ENCODE measurements at places on chromosomes 12 and 14.

GRCh38 chr12:45668641-45669040, 60.9 kb upstream of the ARID2 start:
- no peak for DNase-seq

DNA sequence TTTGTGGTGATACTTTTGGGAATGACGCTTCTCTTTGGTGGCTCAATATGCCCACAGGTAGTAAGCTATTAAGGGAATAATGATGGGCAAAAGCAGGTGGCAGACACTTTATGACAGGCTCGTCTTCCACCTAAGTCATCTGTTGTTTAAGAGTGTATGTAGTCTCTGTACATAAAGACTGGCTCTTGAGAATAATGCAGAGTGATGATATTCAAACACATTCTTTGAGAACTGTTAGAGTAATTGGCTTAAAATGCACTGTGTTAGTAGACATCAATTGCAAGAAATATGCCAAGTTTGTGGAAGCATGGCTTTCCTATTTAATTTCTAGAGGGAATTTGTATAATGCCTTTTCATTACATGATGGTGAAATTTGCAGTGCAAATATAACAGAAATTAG, 694.8 kb upstream of the MIS18BP1 start:
- no peak for DNase-seq

DNA sequence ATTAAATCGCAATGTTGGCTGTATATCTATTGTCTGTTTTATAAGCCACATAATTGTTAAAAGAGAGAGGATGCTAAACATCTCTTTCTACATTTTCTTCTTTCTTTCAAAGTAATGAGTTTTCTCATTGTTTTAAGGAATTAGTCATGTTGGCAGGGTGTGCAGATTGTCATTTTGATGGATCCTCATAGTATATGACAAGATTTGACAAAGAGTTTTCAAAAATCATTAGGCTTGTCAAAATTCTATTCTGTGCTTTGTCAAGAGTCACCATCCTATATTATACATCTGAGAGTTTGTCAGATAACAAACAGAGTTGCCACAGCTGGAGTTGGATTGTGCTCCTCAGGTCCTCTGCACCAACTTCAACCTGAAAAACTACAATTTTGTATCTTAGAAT, 35.4 kb upstream of the APPL2 start:
- no peak for DNase-seq

GRCh38 chr12:110941391-110941790, 21.0 kb upstream of the MYL2 start:
- DNase-seq: no peak

- DNase-seq: no peak
These were observed 183.8 kb downstream of the DPF3 start for GRCh38 chr14:72709916-72710611.
